ENCODE measurements at places on chromosomes 3 and 15.

DNA sequence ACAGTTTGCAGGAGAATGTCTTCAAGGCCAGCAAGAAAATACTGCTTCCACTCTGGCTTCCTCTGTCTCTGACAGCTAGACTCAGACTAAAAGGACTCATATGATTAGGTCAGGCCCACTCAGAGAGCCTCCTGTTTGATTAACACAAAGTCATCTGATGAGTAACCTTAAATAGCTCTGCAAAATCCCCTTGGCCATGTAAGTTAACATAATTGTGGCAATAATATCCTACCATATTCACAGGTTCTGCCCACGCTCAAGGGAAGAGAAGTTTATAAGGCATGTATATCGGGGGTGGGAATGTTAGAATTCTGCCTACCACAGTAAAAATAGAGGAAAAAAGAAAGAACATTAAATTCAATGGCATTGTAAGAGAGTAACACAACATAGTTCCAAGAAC lies 20.6 kb upstream of the HHATL start:
- no peak for DNase-seq

DNA sequence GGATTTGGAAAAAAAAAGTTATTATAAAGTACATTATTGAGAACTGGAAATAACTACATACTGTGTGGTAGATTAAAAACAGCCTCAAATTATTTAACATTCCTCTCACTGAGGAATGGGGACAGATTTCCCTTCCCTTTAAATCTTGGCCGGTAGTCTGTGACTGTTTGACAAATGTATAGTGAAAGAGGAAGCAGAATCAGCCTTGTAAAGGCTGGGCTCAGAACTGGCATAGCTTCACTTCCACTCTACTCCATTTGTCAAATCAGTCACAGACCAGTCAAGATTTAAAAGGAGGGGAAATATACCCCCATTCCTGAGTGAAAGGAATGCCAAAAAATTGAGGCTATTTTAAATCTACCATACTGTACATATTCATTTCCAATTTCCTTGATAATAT lies 18.2 kb upstream of the B4GALT4 start:
- no peak for DNase-seq

- DNase-seq, result peak; percentile 49
Observed at GRCh38 chr3:182710557-182711157, 82.6 kb upstream of the ATP11B start.

DNA sequence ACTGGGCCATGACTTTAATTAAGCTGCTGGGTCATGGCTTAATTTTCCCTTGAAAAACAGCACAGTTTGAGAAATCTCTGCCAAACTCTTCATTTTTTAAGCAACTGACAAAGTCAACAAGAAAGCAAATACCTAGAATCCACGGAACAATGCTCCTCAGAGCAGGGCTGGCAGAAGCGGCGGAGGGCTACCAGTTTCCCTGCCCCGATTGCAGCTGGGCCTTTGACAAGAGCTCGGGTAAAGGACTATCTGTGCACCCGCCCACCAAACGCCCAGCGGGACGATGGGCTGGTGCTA lies 1.2 kb downstream of the GOLIM4 start:
- no peak for DNase-seq

GRCh38 chr3:16568532-16568931 lies 36.7 kb downstream of the DAZL start:
- DNase-seq, result no peak
